ENCODE measurements at places on chromosomes 13 and 19.
A peak's percentile ranks its signal among the peaks of the same experiment; 100 is the strongest.

GRCh38 chr13:74743992-74744391 is 609.8 kb upstream of the KLF12 start:
- DNase-seq: no peak

DNA sequence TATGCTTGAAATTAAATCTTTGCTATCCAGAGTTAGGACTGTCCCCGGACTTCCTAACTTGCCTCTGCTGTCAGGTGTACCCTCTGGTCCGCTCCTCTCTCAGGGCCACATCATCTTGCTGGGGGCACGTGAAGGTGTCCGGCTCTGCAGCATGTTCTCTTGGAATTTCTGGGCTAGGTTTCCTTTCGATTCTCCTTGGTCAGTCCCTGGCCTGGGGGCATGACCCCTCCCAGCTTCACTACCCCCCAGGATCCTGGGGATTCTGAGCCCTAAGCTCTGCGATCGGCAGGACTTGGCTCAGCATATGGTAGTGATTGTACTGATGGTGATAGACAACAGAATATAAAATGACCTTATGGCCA is 5.1 kb upstream of the GPI start:
- no peak for DNase-seq

DNA sequence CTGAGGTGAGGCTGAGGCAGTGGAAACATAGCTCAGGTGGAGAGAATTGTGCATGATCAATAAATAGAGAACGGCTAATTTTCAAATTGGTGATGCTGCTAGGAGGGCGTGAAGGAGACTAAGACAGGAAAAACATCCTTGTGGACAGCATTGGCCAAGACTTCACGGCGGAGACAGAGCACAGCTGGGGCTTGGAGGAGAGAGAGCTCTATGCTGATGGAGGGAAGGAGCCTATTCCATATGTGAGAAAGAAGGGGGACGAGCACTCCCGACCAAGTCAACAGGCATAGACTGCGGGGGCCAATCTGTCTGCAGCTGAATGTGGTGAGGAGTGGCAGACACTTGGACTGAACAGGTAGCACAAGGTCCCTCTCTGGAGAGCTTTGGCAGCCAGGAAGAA is 14.8 kb upstream of the SPATA13 start:
- no peak for DNase-seq

GRCh38 chr19:9878511-9879196 is 43.5 kb downstream of the PIN1 start:
- no peak for DNase-seq

- DNase-seq: no peak
These were observed 9.9 kb downstream of the IGFL1 start for GRCh38 chr19:46239193-46240024.

DNA sequence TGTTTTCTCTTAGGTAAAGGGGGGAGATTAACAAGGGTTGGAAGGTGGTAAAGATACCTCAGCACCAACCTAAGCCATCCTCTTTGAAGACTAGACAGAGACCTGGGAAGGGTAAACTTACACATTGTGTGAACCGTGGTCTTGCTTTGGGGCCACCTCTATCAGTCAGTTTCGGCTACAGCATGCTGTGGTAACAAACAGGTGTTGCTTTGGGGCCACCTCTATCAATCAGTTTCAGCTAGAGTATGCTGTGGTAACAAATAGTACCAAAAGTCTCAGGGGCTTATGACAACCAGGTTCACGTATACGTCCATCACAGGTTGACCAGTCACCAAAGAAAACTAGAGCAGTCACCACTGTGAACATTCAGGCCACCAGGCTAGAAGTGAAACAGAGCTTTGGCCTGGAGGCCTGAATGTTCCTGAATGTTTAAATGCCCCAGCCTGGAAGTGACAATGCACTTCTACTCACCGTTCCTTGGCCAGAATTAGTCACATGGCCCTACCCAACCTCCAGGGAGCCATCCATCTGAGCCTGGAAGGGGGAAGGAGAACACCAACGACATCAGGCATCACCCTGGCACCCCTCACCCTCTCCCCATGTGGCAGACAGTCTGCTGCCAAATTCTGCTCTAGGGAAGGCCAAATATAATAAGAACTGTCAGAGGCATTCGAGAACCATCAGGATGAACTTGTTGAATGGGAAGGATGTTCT is 3.8 kb downstream of the FXYD7 start:
- no peak for DNase-seq

DNA sequence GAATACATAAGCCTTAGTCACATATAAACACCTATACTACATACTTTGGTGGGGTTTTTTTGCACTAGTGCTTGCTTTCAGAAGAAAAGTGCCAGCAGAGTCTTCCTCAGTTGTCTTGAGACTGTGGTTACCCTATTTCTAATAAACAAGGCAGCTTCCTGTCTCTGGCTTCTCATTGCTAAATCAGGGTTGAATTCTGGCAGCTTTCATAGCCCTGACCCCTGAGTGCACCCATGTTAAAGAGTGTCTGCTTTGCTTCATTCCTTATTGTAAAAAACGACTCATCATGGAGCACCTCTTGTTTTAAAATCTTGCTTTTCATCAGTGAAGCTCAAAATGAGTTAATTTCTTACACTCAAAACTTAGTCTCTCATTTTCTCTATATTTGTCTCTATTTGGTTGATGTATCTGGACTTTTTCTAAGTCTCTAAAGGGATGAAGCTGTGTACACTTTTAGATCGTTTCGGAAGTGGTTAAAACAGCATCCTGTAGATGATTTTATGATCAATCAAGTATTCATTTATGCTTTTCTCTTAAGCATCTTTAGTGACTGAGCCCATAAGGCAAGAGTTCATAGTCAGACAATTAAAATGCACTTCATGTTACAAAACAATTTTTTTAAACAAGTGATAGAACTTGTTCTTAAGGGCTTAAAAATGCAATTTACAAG is 72.1 kb downstream of the KLF12 start:
- DNase-seq: peak; percentile 12

GRCh38 chr13:106416645-106417044 is 118.8 kb downstream of the EFNB2 start:
- DNase-seq: no peak

- DNase-seq: peak; percentile 2
These were observed 319.5 kb upstream of the OBI1 start for GRCh38 chr13:78978381-78978998.

DNA sequence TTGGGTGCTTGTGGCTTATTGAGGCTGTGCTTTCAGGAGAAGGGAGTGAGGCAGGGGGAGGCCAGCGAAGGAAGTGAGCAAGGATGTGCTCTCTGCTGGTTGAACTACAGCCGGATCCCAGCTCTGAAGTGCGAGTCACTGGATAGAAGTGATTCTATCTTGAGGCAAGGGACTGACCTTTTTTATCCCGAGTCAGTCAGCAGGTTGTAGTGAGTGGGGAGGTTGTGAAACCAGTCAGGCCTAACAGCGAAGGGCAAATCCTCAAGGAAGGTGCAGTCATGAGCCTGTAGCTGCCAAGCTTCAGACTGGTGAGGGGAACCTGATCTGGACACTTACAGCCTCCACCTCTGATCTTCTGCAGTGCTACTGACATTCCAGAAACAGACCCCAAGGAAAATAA is 18.6 kb downstream of the SCEL start:
- DNase-seq: no peak

GRCh38 chr13:50599046-50599445 is 244.4 kb downstream of the DLEU7 start:
- no peak for DNase-seq

DNA sequence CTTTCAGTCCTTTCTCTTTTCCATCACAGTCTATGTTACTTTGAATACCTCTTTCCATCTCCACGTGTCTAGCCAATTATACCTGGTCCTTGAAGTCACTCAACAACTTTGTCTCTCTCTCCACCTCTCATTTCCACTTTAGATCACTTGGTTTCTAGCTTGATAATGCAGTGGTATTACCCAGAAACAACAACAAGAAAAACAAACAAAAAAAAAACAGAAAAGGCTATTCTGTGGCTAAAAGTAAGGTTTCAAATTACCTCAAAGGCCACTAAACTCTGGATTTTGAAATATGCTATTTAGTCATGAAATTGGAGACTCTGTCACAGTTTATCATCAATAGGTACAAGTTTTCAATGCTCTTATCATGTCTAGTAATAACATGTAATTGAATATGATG is 184.8 kb downstream of the PCDH9 start:
- DNase-seq: no peak

GRCh38 chr19:48624067-48624594 is 4.8 kb downstream of the SPHK2 start:
- DNase-seq: peak; percentile 98

GRCh38 chr19:56356944-56357343 is 36.4 kb downstream of the ZNF582 start:
- no peak for DNase-seq

DNA sequence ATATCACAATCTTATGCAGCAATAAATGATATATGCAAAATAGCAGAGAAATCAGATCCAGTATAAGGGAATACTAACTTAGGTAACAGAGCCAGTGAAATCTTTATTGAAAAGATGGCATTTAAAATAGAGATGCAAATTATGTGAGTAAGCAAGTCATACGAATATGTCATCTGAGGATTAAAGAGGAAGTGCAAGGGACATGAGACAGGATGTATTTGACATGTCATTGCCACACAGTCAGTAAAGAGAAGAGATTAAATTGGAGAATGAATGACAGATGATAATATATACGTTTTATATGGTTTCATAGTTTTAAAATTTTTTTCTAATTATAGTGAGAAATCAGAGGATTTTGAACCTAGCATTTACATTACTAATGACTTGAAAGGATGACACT is 426.4 kb downstream of the SLITRK5 start:
- no peak for DNase-seq

- DNase-seq: no peak
These were observed 2.9 kb upstream of the IRS2 start for GRCh38 chr13:109789262-109789661.

DNA sequence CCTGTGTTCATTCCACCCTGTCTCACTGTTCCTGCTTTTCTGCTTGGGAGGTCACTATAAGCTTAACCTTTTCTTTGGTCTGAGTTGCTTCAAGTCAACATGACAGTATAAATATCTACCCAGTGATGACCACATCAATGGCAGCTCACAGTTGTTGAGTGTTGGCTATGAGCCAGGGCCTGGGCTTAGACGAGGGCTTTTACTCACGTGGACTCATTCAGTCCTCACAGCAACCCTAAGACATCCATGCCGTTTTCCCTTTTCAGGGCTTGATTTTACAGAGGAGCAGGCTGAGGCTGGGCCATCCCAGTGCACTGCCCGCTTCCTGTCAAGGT is 10.2 kb upstream of the CCDC97 start:
- DNase-seq: peak; percentile 47

GRCh38 chr19:44807652-44808462 is 1.0 kb upstream of the BCAM start:
- no peak for DNase-seq

DNA sequence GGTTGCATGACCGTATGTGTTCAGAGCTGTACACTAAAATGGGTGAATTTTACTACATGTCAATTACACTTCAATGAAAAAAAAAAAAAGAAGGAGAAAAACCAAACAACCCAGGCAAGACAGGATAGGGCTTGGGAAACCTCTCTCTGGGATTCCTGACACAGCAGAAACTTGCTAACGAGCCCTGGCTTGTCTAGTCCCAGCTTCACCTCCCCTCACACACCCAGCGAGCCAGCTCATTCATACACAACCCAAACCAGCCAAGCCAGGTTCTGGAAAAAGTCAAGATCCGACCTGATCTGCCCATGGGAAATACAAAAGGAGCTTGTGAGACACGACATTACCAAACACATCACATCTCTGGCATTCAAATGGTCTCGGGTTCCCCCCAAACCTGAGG is 3.7 kb upstream of the TECR start:
- no peak for DNase-seq

DNA sequence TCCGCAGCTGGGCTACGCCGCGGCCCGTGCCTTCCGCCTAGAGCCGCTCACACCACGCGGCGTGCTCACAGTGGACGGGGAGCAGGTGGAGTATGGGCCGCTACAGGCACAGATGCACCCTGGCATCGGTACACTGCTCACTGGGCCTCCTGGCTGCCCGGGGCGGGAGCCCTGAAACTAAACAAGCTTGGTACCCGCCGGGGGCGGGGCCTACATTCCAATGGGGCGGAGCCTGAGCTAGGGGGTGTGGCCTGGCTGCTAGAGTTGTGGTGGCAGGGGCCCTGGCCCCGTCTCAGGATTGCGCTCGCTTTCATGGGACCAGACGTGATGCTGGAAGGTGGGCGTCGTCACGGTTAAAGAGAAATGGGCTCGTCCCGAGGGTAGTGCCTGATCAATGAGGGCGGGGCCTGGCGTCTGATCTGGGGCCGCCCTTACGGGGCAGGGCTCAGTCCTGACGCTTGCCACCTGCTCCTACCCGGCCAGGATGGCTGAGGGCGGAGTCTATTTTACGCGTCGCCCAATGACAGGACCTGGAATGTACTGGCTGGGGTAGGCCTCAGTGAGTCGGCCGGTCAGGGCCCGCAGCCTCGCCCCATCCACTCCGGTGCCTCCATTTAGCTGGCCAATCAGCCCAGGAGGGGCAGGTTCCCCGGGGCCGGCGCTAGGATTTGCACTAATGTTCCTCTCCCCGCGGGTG is 7.4 kb downstream of the DBP start:
- no peak for DNase-seq

GRCh38 chr13:105050686-105051085 is 1484.8 kb downstream of the EFNB2 start:
- DNase-seq: no peak

- DNase-seq: no peak
These were observed 371.4 kb downstream of the KCNRG start for GRCh38 chr13:50386541-50387050.

DNA sequence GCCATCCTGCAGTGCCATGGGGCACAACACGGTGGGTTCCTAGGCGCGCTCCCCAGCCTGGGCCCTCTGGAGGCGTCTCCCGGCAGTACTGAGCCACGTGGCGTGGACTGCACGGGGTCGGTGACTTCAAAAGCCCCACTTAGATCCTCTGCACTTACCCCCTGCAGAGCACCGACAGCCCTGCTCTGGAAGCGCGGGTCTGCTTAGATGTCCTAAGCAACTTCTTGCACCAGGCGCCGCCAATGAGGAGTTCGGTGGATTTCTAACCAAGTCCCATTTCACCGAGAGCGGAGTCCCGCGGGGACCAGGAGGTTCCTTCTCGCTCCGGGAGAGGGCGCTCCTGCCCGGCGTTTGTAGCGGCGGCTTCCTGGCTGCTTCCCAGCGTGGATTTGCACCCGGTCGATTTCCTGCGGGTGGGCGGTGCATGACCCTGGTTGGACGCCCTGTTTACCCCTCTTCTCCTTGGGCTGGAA is 25.2 kb upstream of the ZNF845 start:
- no peak for DNase-seq

Measured in activated naive CD4-positive, alpha-beta T cell treated with Interleukin-2 at 50 U/mL for 16 hours (primary cell).